Prostate gland (tissue), 2 donors: ENCODE measurements at places on chromosomes 13 and 19. TPM values are rescaled to one million over a fixed set of nuclear protein-coding genes. Genes with fewer than 3 reads are reported as not detected.

DNA sequence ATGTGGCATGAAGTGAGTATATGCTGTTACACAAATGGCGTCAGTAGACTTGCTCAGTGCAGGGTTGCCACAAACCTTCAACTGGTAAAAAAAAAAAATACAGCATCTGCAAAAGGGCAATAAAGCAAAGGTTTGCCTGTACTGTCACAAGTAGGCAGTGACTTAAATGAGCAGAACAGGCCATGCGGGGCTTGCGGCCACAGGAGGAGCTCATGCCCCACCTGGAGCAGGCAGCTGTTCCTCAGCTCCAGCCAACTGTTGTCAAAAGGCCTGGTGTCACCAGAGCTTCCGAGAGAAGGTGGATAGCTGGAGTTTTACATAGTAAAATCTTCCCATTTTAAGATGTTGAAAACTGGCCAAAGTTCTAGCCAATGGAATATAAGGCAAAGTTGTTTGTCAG is 7.7 kb downstream of the ATP7B start:
- no peak overlapping the region for H3K27ac ChIP-seq
- H3K36me3 ChIP-seq = no peaks in the 10 kb centered on the region
- no peak overlapping the region for H3K4me3 ChIP-seq
- peaks cover 10% of the 10 kb centered on the region for H3K4me1 ChIP-seq
- DNase-seq = no peak
- H3K27me3 ChIP-seq = no peaks in the 10 kb centered on the region

DNA sequence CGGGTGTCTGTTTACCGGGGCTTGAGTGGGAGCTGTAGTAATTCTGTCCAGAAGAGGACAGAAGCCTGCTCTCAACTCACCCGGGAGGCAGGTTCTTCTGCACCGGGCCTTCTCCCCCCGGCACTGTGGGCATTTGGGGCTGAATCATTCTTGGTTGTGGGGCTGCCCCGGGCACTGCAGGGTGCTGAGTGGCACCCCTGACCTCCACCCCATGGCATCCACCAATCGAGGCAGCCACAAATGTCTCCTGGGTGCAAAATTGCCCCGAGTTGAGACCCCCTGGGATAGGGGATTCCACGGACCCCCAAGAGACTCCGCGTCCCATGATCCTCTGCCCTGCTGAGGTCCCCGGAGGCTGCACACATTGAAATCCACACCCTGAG is 68.8 kb downstream of the GNG7 start:
- no peak overlapping the region for H3K4me3 ChIP-seq
- H3K36me3 ChIP-seq = no peaks in the 10 kb centered on the region
- no peaks in the 10 kb centered on the region for H3K27me3 ChIP-seq
- DNase-seq = no peak
- no peak overlapping the region for H3K27ac ChIP-seq
- H3K4me1 ChIP-seq = no peaks in the 10 kb centered on the region

GRCh38 chr13:101520672-101521071 is 68.2 kb downstream of the ITGBL1 start:
- H3K4me1 ChIP-seq = no peaks in the 10 kb centered on the region
- no peaks in the 10 kb centered on the region for H3K27me3 ChIP-seq
- H3K36me3 ChIP-seq = no peaks in the 10 kb centered on the region
- no peak for DNase-seq
- H3K27ac ChIP-seq = no peak overlapping the region

DNA sequence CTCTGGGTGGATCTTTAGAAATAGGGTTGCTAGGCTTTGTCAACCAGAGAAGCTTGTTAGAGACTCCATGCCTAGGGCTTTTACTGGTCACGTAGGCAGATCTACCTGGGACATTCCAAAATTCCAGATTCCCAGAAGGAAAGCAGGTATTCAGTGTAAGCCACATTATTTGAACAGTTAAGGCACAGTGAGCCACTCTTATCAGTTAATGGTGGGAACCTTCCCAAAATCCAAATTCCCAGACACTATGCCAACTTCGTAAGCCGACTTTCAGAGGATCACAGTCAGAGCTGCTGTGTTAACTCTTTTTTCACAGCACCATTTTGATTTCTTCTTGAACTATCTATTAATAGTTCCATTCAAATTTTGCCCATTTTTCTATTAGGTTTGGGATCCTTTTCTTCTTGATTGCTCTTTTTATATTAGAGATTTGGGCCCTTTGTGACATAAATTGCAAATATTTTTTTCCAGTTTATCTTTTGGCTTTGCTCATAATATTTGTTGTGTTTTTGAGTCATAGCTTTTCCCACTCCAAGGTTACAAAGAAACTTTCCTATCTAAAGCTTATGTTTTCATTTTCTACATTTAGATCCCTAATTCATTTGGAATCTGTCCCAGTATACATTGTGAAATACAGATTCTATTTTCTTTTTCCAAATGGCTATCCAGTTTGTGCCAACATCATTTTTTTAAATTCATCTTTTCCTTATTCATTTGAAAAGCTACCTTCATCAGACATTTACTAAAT is 77.3 kb downstream of the DHRS12 start:
- H3K27ac ChIP-seq = no peak overlapping the region
- H3K4me3 ChIP-seq = no peak overlapping the region
- DNase-seq = no peak
- H3K36me3 ChIP-seq = no peaks in the 10 kb centered on the region

DNA sequence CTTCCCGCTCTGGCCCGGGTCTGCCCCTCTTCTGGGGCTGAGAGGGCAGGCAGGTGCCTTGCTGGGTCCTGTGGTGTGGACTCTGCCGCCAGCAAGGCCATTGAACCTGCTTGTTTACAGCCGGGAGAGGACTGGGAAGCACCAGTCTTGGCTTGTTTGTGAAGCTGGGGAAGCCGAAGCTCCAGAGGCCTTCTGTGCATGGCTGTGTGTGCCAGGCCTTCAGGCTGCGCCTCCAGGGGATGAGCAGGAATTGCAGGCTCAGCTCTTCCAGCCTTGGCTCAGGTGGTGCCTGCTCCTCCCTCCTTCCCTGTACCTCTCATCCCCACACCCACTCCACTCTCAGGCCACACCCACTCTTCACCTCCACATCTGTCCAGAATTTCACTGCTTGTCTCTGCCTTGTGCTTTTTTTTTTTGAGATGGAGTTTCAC is 17.5 kb downstream of the NDUFB7 start:
- peaks cover 37% of the 10 kb centered on the region for H3K4me1 ChIP-seq
- H3K27ac ChIP-seq = peak overlapping the region; percentile 77
- no peaks in the 10 kb centered on the region for H3K36me3 ChIP-seq
- H3K4me3 ChIP-seq = no peak overlapping the region
- DNase-seq = peak; percentile 73

DNA sequence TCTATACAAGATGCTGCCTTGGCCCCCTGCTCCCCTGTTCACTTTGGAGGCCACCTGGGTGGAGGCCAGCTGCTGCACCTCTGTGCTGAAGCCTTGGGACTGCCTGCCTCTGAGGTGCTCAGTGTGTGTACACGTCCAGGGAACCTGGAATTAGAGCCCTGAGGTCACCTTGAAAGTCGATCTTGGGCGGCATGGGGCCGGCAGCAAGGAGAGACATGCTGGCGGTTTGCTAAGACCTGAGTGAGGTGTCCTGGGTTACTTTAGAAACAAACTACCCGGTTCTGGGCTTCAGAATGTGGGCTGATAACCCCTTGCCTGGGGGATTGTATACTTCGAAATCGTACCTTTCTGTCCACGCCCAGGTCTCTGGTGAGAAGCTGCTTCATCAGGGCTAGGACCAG is 25.5 kb downstream of the TSSK6 start:
- no peaks in the 10 kb centered on the region for H3K27me3 ChIP-seq
- no peak for DNase-seq
- H3K4me3 ChIP-seq = no peak overlapping the region
- H3K4me1 ChIP-seq = no peaks in the 10 kb centered on the region
- H3K36me3 ChIP-seq = no peaks in the 10 kb centered on the region
- H3K27ac ChIP-seq = no peak overlapping the region

GRCh38 chr19:47680858-47681332 is 32.3 kb upstream of the EHD2 start:
- H3K4me3 ChIP-seq = no peak overlapping the region
- DNase-seq = no peak
- H3K27ac ChIP-seq = no peak overlapping the region
- H3K27me3 ChIP-seq = no peaks in the 10 kb centered on the region

Gene TRPM4
- total RNA-seq = 99.0 TPM

Gene MBD3L3
- 1.5 TPM for total RNA-seq

Gene CHAF1A
- 18.1 TPM for total RNA-seq

Gene CYP4F12
- 50.9 TPM for total RNA-seq

Gene ZNF296
- total RNA-seq = 0.87 TPM

Gene SLC15A1
- 1.3 TPM for total RNA-seq

Gene NCCRP1
- total RNA-seq = 2.7 TPM
